ENCODE measurements at places on chromosomes 6 and 20.

DNA sequence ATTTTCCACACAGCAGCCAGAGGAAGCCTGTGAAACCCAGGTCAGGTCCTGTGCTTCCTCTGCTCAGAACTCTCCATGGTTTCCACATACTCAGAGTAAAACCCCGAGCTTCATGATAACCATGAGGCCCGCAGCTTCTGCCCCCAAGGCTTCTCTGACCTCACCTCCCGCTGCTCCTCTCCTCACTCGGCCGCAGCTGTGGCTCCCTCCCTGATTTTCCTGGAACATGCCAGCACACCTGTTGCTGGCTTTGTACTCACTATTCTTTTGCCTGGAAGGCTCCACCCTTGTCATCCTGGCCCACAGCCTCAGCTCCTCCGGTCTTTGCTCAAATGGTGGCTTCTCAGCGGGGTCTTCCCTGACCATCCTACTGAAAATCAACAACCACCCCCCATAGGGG lies 341.7 kb downstream of the PREX1 start:
- DNase-seq: no peak

DNA sequence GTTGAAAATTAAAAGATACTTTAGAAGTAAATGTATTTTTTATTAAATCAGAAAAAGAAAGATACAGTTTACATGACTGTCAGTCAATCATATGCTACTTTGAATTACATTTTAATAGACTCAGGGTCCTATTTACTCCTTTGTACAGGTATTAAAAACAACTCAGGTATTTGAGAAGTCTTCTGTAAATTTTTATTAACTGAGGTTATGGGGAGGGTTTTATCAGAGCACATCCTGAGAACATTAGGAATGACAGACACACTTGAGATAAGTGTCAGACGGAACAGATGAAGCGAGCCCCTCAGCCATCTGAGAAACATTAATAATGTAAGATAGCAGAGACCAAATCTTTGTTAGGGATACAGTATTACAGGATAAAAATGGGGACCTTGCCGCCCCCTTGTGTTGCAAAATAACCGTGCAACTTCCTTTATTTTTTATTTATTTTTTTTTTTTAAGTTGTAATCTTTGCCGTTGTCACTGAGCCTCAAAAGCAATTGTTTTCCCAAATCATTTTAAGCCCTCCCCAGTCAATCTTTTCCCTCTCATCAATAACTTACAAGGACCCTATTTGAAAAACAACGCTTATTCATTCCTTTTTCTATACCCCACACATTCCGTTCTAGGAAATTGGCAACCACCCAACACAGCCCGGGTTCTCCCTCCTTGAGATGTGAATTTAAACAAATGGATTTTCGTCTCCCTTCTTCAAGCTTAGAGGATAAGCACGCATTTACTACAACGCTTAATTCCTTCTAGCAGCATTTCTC lies 126.7 kb downstream of the BCAS1 start:
- DNase-seq: peak; percentile 61

DNA sequence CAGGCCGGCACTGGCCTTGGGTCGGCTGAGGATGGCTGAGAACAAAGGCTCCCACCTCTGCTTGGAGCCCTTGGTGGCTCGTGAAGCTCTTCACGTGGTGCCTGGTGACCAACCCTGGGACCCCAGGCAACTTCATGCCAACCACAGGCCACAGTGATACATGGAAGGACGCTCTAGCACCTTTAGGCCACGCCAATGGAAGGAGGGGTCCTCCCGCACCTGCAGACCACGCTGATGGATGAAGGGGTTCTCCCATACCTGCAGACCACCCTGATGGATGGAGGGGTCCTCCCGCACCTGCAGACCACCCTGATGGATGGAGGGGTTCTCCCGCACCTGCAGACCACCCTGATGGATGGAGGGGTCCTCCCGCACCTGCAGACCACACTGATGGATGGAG lies 62.5 kb downstream of the ERMARD start:
- DNase-seq: no peak

GRCh38 chr20:38165089-38165965 lies at the start of gene TGM2:
TSS of gene TGM2 (minus strand) at chr20:38165270. CDS start at chr20:38165198, 72 bp downstream.
- peak; percentile 91 for DNase-seq

- DNase-seq: no peak
These were observed 88.1 kb downstream of the MAP3K4 start for GRCh38 chr6:161079566-161080262.

GRCh38 chr6:147126618-147127022 lies 77.6 kb upstream of the STXBP5 start:
- no peak for DNase-seq

GRCh38 chr6:11684901-11685480 lies 93.6 kb downstream of the ADTRP start:
- DNase-seq: no peak

DNA sequence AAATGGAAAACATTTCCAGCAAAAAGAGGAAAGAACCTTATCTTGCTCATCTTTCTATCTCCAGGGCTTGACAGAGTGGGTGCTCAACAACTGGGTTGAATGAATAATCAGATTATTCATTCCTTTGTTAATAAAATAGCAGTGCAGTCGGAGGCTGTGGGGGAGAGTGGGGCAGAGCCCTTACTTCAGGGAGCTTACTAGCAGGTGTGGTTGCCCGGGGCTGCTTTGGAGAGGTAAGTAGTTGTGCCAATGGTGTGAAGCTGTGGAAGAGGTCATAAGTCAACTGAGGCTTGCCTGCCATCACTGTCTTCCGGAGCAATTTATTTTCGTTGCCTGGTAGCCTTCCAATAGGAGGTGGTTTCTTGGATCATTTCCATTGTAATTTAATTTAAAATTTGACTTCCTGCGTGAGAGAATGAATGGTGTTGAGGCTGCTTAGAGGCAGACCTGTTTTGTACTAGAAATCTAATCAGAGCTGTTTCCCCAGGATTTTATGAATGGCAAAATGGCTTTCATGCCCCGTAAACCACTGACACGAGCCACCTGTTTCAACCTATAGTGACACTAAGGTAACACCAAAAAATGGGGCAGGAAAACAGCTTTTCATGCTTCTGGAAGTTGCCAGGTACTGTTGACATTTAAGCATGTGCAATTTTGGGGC lies 51.4 kb downstream of the ZDHHC14 start:
- no peak for DNase-seq

DNA sequence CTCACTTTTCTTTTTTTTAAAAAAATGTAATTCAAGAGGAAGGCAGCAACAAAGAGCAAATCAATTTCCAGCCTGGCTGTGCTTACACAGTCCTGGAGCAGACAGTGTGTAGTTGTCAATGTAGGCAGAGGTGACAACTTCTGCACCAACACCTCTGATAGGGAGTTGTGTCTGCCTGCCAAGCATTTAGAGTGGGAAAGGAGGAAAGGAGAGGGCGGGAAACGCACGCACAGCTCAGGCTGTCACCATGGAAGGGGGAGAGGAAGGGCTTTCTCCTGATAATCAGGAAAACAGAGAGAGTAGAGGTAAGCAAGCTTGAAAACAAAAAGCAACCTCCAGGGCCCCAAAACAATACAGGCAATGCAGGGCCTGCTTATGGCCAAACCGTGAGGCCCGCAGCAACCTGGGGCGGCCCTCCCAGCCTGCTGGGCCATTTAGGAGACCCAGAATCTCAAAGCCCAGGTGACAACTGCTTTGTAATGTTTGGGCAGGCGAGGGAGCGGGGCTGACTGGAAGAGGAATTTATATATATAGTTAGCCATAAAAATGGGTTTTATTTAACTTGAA lies 41.5 kb upstream of the GFOD1 start:
- DNase-seq: no peak

DNA sequence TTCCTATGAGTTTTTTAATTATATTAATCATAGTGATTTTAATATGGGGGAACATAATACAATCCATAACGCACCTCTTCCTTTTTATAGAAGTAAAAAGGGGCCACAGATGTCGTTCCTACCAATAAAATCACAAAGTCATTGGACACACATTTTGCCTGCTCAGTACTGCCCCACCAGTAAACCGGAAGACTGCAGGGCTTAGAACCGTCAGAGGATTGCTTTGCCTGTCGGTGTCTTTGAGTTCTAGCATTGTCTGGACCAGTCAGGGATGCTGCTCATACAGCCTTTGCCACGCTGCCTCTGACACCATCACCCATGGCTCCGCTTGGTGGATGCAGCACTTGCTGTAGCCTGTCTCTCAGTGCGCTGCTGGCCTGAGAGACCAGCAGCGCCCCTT lies 853.6 kb downstream of the C6orf118 start:
- DNase-seq: no peak

DNA sequence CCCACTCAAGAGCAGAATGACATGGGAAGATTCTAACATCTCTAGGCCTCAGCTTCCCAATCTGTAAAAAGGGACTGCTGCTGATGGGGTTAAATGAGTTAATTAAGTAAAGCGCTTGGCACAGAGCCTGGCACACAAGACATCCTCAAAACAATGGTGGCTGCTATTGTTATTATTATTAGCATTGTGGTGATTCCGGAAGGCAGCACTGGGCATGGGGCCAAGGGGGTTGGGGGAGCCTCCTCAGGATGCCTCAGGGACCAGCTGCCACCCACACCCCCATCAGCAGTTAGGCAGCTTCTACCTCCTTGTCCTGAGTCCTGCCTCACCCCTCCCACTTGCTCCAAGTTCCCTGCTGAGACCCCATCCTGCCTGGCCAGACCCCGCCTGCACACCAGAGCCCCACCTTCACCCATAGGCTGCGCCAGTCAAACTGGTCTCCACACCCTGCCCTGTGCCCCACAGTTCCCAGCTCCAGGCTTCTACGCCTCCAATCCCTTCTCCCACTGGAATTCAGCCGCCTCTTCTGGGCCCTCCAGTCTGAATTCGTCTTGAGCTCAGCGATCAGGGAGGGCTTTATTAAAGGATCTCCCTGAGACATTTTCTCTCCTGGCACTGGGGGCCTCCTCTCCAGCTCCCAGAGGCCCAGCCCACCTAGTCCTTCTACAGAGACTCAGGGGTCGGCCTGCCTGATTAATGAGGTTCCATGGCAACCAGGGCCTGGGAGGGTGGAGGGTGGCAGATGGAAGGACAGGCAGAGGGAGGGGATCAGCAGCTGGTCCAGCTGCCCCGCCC lies 1.5 kb downstream of the E2F1 start:
- DNase-seq: peak; percentile 87

DNA sequence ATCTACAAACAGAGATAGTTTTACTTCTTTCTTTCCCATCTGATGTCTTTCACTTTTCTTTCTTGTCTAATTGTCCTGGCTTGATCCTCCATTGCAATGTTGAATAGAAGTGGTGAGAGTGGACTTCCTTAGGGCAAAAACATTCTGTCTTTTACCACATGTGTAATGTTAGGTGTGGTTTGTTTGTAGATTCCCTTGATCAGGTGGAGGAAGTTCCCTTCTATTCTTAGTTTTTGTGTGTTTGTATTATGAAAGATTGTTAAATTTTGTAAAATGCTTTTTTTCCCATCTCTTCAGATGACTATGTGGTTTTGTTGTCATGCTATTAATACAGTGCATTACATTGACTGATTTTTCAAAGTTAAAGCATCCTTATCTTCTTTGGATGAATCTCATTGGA lies 41.6 kb upstream of the DUSP22 start:
- no peak for DNase-seq

- DNase-seq: no peak
These were observed 127.5 kb downstream of the BTBD9 start for GRCh38 chr6:38512211-38512610.

DNA sequence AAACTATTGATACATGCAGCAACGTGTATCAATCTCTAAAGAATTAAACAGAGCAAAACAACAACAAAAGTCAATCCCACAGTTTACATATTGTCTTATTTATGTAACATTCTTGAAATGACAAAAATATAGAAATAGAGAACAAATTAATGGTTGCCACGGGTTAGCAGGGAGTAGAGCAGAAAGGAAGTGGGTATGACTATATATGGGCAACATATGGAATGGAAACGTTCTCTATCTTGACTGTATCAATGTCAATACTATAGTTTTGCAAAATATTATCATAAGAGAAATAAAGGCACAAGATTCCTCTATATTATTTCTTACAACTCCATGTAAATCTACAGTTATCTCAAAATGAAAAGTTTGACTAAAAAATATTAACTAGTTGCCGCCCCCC lies 12.8 kb downstream of the AK9 start:
- no peak for DNase-seq
